Activated CD8-positive, alpha-beta memory T cell treated with anti-CD3 and anti-CD28 coated beads for 24 hours (primary cell): ENCODE measurements at places on chromosomes 1 and 21.

- DNase-seq: no peak
Measured at GRCh38 chr1:57887964-57888491, 464.2 kb upstream of the DAB1 start.

DNA sequence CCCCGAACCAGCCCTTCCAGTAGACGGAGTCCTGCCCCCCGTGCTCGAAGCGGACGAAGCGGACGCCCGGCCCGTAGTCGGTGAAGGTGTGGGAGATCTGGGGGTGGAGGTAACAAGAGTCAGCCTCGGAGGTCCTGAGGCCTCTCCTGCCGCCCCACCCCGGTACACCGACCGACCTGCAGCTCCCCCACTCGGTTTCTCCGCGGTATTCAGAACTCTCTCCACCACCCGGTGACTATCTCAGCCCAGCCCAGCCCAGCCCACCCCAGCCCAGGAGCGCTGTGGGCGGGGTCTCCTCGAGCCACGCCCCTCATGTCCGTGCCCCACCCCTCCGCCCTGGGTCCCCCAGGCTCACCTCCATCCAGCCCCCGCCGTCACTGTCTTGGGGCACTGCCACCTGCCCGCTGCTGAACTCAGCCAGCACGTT, 5.5 kb downstream of the FBXO2 start:
- peak; percentile 75 for DNase-seq

GRCh38 chr1:156553860-156554485, 18.4 kb downstream of the IQGAP3 start:
- DNase-seq: no peak

DNA sequence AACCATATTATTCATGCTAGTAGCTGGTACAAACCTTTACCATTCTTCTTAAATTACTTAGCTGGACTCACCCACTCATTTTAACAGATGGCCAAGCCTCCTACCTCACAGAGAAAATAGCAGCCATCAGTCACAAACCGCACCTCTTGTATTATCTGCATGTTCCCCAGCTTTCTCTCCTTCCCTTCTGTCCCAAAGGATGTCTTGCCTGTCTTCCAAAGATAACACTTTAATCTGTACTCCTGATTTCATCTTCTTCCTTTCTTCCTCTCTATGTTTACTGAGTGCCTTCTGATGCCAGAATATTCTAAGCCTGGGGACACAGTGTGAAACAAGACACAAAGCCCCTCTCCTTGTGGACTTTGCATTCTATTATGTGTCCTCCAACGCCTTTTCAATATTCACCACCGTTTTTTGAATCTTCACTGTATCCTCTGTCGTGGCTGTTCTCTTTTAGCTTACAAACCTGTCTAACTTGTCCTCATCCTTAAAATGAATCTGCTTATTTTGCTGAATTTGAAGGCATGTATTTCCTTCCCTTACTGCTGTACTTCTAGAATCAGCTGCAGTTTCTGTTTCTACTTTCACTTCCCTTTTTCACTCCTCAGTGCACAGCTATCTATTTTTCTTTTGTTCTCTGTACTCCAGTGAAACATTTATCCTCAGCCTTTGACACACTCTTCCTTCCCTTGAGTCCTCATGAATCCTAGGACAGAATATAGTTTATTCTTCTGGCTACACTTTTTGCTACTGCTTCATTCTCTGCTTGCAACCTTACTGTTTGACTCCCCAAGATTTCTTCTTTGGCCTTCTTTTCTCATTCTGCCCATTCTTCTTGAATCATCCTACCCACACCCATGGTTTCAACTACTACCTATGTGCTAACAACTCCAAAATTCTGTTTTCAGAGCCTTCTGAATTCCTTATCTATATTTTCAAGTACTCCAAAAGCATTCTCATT, 216.9 kb upstream of the SAMSN1 start:
- no peak for DNase-seq

GRCh38 chr1:92168657-92169056, 49.1 kb upstream of the C1orf146 start:
- DNase-seq: no peak

DNA sequence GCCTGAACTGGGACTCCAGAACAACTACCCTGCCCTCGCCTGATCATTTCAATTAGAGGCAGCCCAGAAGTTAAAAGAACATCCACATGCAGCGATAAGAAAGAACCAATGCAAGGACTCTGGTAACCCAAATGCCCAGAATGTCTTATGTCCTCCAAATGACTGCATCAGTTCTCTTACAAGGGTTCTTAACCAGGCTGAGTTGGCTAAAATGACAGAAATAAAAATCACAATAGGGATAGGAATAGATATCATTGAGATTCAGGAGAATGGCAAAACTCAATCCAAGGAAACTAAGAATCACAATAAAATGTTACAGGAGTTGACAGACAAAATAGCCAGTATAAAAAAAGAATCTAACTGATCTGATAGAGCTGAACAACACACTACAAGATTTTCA, 80.1 kb upstream of the PTGFR start:
- no peak for DNase-seq

DNA sequence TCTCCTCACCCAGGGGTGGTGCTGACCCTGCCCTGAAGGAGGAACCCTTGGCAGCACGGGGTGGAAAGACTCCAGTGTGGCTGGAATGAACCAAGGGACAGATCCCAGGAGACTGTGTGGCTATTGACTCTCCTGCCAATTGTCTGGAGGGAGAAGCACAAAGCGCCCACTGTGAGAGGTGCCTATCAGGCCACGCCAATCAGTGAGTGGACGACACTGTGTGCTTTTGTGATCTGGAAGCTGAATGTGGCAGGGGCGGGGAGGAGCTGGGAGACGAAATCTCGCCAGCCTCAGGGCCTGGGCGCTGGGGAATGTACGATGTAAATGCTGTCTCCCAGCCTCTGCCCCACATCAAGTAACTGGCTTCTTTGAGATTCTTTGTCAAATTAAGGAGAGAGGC, 167.1 kb downstream of the ZBTB18 start:
- DNase-seq: no peak

- DNase-seq: no peak
Measured at GRCh38 chr1:201859424-201859823, 29.3 kb upstream of the SHISA4 start.
